Lower lobe of right lung (tissue), 2 donors: ENCODE measurements at places on chromosomes 16 and 17. TPM values are rescaled to one million over a fixed set of nuclear protein-coding genes. Genes with fewer than 3 reads are reported as not detected.
A peak's percentile ranks its signal among the peaks of the same experiment; 100 is the strongest.

GRCh38 chr16:31344712-31345111 lies 10.3 kb upstream of the ITGAX start:
- H3K4me1 ChIP-seq = peaks cover 11% of the 10 kb centered on the region
- no peaks in the 10 kb centered on the region for H3K36me3 ChIP-seq
- no peak overlapping the region for H3K27ac ChIP-seq
- DNase-seq = no peak
- no peaks in the 10 kb centered on the region for H3K27me3 ChIP-seq

DNA sequence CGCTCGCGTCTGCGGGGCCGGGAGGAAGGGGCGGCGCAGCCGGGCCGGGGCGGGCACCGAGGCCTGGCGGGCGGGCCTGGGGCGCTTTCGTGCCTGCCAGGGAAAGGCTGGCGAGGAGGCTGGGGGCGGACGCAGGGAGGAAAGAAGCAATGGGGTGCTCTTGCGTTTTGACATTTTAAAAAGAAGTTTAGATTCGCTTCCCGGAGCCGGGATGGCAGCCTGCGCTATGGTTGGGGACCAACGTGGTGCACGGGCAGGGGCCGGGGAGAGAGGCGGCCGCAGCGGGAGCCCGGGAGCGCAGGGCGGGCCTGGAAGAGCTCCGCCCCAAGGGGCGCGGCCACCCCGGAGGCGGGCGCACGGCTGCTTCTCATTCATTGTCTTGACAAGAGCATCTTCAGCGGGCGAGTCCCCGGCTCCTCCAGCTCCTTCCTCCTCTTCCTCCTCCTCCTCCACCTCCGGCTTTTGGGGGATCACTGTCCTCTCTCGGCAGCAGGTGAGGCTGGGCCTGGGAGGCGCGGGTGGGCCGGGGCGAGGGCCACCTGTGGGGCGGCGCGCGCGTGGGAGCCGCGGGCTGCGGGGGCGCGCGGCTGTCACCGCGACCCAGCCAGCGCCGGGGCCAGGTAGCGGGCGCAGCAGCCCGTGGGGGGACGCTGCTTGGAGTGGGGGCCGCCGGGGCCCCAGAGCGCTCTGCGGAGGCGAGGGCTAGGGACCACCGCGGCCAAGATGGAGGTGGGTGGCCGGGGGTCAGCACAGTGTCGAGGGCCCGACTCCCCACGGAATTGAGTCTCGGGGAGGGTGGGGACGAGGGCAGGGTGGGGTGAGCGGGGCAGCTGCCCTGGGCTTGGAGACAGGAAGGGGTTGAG lies at the start of gene CORO1A:
CORO1A (plus strand) TSS at position 370 of the 863 bp plus-strand sequence. CDS start 1,608 bp downstream, outside the sequence.
- H3K36me3 ChIP-seq = peaks cover 10% of the 10 kb centered on the region
- peak within 1 kb of the TSS; percentile 69 for H3K4me3 ChIP-seq
- peaks cover 20% of the 10 kb centered on the region for H3K4me1 ChIP-seq
- H3K27ac ChIP-seq = peak within 1 kb of the TSS; percentile 78
- H3K27me3 ChIP-seq = no peaks in the 10 kb centered on the region

- peak; percentile 81 for DNase-seq
- peak within 1 kb of the TSS; percentile 61 for H3K4me3 ChIP-seq
- H3K36me3 ChIP-seq = no peaks in the 10 kb centered on the region
- H3K4me1 ChIP-seq = no peaks in the 10 kb centered on the region
Measured at GRCh38 chr16:82011199-82011641, at the start of gene SDR42E1. TSS of gene SDR42E1 (minus strand) at chr16:82011470. CDS start at chr16:82000858, 10,612 bp downstream.

- H3K36me3 ChIP-seq = peaks cover 13% of the 10 kb centered on the region
- no peak overlapping the region for H3K27ac ChIP-seq
- H3K4me1 ChIP-seq = peaks cover 10% of the 10 kb centered on the region
- DNase-seq = no peak
- no peaks in the 10 kb centered on the region for H3K27me3 ChIP-seq
Measured at GRCh38 chr16:87324411-87325275, 7.5 kb upstream of the C16orf95 start.

DNA sequence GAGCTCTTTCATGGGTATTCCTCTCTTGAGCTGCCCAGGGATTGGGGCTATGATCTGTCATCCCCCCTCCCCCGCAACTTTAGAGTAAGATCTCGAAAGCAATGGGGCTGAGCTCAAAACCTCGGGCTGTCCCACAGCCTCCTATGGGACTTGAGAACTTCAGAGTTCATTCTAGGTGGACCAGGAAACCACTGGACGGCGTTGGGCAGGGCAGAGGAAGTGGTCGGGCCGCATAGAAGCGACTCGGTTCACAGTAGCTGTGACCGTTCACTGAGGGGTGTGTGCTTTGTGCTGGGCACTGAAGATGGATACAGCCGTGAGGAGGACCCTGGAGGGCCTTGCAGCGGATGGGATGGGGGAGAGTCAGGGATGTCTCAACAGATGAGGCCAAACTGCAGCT lies 292.0 kb downstream of the CPPED1 start:
- H3K27me3 ChIP-seq = no peaks in the 10 kb centered on the region
- H3K4me1 ChIP-seq = no peaks in the 10 kb centered on the region
- H3K27ac ChIP-seq = no peak overlapping the region
- no peaks in the 10 kb centered on the region for H3K36me3 ChIP-seq
- no peak for DNase-seq

GRCh38 chr17:7440113-7440833 lies 961 bp downstream of the FGF11 start:
- no peaks in the 10 kb centered on the region for H3K36me3 ChIP-seq
- H3K4me1 ChIP-seq = peaks cover 63% of the 10 kb centered on the region
- peaks cover 43% of the 10 kb centered on the region for H3K27me3 ChIP-seq
- no peak overlapping the region for H3K27ac ChIP-seq
- DNase-seq = peak; percentile 72
- peak overlapping the region; percentile 43 for H3K4me3 ChIP-seq

DNA sequence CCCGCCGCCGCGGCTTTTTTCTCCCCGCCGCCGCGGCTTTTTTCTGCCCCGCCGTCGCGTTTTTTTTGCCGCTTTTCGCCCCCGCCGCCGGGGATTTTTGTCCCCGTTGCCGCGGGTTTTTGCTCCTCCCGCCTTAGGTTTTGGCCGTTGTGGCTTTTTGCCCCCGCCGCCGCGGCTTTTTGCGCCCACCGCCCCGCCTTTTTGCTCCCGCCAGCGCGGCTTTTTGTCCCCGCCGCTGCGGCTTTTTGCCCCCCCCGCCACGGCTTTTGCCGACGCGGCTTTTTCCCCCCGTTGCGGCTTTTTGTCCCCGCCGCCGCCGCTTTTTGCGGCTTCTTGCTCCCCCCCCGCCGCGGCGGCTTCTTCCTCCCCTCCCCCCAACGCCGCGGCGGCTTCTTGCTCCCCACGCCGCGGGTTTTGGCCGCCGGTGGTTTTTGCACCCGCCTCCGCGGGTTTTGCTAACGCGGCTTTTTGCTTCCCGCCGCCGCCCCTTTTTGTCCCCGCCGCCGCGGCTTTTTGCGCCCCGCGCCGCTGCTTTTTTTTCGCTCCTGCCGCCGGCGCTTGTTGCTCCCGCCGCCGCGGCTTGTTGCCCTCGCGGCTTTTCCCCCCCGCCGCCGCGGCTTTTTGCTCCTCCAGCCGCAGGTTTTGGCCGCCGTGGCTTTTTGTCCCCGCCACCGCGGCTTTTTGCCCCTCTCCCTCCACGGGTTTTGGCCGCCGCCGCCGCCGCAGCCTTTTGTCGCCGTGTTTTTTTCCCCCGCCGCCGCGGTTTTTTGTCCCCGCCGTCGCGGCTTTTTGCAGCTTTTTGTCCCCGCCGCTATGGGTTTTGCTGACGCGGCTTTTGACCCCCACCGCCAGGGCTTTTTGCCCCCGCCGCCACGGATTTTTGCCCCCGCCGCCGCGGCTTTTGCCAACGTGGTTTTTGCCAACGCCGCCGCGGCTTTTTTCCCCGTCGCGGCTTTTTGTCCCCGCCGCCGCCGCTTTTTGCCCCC lies 150.3 kb downstream of the KCNJ18 start:
- H3K4me1 ChIP-seq = no peaks in the 10 kb centered on the region
- H3K27ac ChIP-seq = no peak overlapping the region
- H3K4me3 ChIP-seq = no peak overlapping the region
- peaks cover 16% of the 10 kb centered on the region for H3K27me3 ChIP-seq

- peaks cover 73% of the 10 kb centered on the region for H3K4me1 ChIP-seq
- H3K27ac ChIP-seq = no peak overlapping the region
- no peaks in the 10 kb centered on the region for H3K27me3 ChIP-seq
- H3K4me3 ChIP-seq = no peak overlapping the region
- H3K36me3 ChIP-seq = peaks cover 64% of the 10 kb centered on the region
Measured at GRCh38 chr17:38911081-38911730, 14.2 kb upstream of the LASP1NB start.

DNA sequence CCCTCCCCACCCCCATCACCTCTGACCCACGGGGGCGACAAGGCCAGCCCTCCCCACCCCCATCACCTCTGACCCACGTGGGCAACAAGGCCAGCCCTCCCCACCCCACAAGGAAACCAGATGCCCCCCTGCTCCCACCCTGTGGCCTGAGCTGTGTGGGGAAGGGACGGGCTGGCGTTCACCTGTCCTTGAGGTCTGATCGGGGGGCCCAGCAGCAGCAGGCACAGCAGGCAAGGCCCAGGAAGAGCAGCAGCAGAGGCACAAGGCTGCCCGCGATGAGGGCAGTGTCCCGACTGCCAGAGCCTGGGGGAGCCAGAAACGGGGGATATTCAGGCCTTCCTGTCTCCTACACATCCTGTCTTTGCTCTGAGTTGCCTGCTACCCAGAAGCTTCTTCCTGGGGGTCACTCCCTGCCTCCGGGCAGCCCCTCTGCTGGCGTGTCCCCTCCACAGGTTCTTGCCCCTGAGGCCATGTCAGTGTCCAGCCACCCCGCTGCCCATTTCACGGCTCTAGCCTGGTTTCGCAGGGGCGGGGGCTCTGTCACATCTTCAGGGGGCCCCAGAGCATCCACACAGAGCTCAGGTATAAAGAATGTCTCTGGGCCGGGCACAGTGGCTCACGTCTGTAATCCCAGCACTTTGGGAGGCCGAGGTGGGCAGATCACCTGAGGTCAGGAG lies 6.8 kb downstream of the SCARF1 start:
- peaks cover 44% of the 10 kb centered on the region for H3K36me3 ChIP-seq
- no peak overlapping the region for H3K4me3 ChIP-seq
- no peaks in the 10 kb centered on the region for H3K27me3 ChIP-seq
- H3K27ac ChIP-seq = no peak overlapping the region

DNA sequence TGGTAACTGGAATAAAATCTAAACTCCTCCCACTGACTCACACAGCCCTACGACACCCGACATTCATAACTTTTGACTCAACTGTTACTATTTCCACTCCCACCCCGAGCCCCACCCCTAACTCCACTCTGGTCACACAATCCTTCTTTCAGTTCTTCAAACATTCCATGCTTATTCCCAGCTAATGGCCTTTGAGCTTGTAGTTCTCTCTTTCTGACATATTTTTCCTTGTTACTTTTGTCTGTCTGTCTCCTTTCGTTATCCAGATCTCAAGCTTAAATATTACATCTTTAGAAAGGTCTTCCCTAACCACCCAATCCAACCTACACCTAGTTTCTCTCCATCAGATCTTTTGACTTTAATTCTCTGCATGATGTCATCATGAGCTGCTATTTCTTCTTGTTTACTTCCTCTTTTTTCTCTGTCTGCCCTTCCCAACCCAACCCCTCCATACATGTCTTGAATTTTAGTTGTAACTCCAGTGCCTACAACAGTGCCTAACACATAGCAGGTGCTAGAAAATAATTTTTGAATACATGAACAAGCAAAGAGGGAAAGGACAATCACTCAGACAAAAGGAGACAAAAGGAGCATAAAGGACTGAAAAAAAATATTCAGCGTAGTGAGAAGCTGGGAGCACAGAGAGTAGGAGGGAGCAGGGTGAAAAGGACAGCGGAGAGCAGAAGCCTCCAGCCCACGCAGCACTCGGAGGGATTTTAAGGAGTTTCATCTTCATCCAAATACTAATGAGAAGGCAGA lies 65.2 kb upstream of the SMIM36 start:
- peak; percentile 44 for DNase-seq
- H3K4me3 ChIP-seq = peak overlapping the region; percentile 41
- H3K4me1 ChIP-seq = peaks cover 26% of the 10 kb centered on the region
- no peaks in the 10 kb centered on the region for H3K27me3 ChIP-seq
- H3K36me3 ChIP-seq = no peaks in the 10 kb centered on the region

DNA sequence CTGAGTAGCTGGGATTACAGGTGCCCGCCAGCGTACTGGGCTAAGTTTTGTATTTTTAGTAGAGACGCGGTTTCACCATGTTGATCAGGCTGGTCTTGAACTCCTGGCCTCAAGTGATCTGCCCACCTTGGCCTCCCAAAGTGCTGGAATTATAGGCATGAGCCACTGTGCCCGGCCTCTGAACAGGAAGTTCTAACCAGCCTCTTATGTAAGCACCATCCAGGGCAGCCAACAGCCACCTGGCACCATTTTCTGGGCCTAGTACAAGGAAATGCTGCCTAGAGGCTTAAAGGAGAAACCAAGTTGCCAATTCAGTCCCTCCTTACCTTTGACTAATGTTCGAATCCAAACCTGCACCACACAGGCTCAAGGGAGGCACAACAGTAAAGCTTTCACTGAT lies 8.5 kb upstream of the SLC39A11 start:
- no peaks in the 10 kb centered on the region for H3K4me1 ChIP-seq
- no peak for DNase-seq
- H3K27me3 ChIP-seq = no peaks in the 10 kb centered on the region

DNA sequence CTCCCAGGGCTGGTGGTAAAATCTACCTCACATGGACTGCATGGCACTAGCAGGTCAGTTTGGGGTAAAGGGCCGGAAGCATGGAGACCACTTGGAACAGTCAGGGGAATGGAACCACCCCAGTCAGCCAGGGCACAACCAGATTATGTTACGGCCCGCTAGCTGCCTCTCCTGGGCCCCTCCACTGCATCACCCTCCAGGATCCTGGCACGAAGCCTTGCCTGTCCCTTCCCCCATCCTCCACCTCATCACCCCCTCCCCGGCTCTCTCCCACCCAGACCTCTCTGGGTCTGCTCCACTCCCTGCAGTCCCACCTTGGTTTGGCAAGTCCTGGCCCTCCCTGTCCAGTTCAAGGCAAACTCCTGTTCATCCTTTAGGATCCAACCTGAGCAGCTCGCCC lies 91.7 kb downstream of the CLEC16A start:
- DNase-seq = no peak
- peaks cover 52% of the 10 kb centered on the region for H3K36me3 ChIP-seq
- no peak overlapping the region for H3K4me3 ChIP-seq
- no peak overlapping the region for H3K27ac ChIP-seq
- H3K4me1 ChIP-seq = peaks cover 19% of the 10 kb centered on the region
- no peaks in the 10 kb centered on the region for H3K27me3 ChIP-seq

Gene ZNF205
- total RNA-seq = 11.9 TPM

Gene SLC7A5
- 10.7 TPM for total RNA-seq

- no peak for DNase-seq
- H3K27ac ChIP-seq = no peak overlapping the region
- H3K27me3 ChIP-seq = no peaks in the 10 kb centered on the region
Measured at GRCh38 chr16:10838621-10839278, 20.2 kb upstream of the TVP23A start.

Gene ZNF75A
- total RNA-seq = 32.4 TPM
